ENCODE measurements at places on chromosomes 6 and 20. TPM values are rescaled to one million over a fixed set of nuclear protein-coding genes. Genes with fewer than 3 reads are reported as not detected.

The PBOV1 gene
- total RNA-seq, result not detected

The TBXT gene
- total RNA-seq, result not detected

The PSORS1C1 gene
- total RNA-seq, result 0.92 TPM

The DDAH2 gene
- total RNA-seq, result 112 TPM

The HAO1 gene
- total RNA-seq, result not detected

Data from aortic smooth muscle cell (primary cell).